ENCODE measurements at places on chromosomes 6 and 20.

DNA sequence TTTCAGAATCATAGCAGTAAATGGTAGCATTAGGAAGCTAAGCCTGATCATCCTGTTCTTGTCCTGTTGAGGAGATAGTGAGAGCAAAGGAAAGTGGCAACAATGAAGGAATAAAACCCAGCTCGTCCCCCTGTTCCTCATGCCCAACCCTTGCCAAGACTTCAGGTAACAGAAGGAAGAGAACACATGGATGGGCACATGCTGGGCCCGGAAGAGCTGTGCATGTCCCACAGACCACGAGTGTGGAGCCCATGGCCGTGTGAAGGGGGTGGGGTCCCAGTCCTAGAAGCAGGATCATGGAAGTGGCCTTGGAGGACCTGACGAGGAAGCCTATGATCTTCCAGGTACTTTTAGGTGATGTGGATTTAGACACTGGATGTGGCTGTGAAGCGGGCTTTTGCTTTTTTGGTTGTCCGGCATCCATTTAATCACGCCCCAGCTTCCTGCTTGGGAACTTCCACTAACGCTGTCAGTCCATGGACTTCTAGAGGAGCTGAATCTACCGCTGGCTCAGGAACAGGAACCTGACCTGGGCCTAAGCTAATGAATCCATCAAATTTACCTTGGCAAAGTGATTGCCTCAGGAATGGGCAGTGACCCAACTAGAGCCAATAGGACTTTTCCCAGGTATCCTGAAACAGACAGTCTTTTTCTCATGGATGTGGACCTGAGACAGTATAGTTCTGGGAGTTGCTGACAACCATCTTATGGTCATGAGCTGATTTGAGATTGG is 79.3 kb upstream of the ARMC2 start:
- DNase-seq: no peak

GRCh38 chr6:20261685-20262084 is 49.4 kb upstream of the MBOAT1 start:
- DNase-seq: no peak

DNA sequence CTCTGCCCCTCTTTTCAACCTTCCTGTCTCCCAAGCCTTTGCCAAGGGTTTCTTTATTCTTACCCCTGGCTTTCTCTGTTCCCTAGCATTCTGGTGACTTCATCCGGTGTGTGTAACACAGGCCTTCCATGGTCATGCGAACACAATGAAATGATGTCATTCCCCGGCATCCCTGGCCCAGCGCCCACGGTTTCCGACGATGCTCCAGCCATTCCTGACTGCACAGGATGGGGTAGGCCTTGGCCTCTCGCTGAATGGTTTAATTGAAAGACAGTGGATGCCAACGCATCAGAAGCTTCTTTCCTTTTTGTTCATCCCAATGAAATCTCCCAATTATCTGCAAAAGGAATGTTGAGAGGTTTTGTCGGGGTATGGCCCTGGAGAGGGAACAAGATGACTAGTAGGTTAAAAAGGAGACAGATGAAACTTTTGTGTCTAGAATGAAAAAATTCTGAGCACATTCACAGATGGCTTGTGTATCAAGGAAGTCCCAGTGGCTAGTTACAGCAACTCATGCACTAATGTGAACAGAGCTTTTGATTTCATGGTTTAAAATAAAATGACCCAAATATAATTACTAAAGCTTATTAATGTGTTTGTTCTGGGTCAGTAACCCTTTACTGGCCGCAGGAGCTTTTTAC is 655.0 kb downstream of the QKI start:
- DNase-seq: no peak

- no peak for DNase-seq
Observed at GRCh38 chr6:107956586-107957307, 1.3 kb downstream of the SEC63 start.

DNA sequence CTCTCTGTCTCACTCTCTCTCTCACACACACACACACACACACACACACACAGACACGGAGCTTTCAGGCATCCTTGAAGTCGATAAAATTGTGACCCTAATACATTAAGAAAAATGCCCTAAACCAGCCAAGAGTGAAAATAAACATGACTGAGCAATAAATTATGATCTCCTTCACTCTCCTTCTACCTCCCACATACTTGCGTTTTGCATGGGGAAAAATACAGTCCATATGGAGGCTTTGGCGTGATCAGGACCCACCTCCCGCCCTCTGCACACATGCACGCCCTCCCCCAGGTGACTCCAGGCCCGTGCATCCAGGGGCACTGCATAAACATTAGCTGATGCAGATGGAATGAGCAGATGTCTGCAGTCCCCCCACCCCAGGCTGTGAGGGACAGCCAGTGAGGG is 114.2 kb upstream of the JARID2 start:
- DNase-seq: no peak

- no peak for DNase-seq
Observed at GRCh38 chr6:15254070-15254975, 8.5 kb downstream of the JARID2 start.

- DNase-seq: no peak
Observed at GRCh38 chr6:105257340-105257739, 77.5 kb upstream of the POPDC3 start.

DNA sequence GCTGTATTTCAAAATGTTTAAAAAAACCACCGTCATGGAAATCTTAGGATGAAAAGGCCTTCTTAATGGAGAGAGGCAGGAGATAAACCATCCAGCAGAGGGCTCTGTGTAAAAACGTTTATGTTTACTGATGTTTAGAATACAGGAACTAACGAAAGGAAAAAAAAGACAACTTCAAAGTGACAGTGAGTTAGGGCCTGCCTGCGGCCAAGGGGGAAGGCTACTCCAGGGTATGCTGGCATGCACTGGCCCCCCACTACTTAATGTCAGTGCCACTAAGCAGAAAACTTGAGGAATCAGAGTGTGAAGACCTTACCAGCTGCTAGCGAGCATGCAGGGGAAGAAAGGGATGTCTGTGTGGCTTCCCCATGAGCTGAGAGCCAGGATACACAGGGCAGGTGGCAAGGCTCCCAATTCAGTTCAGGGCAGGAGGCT is 47.7 kb downstream of the AKAP7 start:
- DNase-seq: no peak

- no peak for DNase-seq
Observed at GRCh38 chr6:43972179-43972912, 154.9 kb downstream of the MRPL14 start.

DNA sequence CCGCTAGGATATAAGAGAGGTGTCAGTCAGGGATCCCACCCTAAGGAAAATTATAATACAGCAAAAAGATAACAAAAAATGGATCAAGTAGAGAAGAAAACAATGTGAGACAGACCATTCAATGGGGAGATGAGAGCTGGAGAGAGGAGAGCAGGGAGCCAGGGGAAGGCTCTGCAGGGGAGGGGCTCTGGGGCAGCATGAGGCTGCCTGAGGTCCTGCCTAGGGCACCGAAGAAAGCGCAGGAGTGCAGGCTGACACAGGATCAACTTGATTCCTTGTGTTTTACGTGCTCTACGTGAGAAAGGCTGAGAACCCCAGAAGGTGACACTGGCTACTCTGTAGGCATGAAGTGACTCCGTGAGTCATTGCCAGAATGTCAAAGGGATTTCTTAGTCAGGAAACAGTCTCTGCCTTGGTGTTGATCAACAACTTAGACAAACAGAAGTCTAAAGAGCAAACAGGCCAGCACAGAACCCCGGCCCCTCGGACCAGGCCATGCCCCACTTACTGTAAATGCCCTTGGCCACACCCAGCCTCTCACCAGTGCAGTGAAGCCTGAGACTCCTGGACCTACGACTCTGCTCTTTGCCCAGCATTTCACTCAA is 290.1 kb upstream of the PRDM1 start:
- no peak for DNase-seq

DNA sequence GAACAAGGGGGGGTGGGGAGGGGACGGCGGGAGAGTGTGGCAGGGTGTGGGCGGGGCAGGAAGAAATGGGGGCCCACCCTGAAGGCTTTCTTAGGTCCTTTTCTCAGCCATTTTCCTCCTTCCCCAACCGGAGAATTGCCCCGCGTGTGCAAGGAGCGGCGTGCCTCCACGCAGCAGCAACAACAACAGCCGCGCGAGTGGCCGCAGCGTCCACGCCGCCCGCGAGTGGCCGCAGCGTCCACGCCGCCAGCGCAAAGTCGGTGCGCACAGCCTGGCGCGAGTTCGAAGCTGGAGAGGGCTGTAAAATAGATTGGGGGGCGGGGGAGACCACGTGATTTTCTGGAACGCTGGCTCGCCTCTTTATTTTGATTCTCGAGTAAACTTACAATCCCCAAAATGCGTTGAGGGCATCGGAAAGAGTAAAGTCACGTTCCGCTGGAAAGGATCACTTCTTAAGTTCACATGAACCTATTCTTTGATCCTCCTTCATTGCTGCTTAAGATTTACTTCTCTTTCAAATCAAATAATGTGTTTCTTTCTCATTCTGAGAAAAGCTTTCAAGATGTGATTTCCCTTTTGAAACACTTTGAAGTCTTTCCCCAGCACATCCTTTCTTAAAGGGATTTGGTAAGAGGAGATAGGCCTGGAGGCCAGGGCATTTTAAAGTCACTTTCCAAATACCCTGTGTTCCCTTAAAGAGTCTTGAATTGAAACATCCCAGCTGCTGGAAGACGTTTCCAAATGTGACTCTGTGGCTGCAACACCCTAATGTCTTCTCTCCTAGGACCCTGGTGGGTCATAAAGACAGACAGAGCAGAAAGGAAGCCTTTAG is 66.7 kb upstream of the ZNF217 start:
- no peak for DNase-seq

- DNase-seq: no peak
Observed at GRCh38 chr6:132188556-132189264, 212.6 kb downstream of the MOXD1 start.

DNA sequence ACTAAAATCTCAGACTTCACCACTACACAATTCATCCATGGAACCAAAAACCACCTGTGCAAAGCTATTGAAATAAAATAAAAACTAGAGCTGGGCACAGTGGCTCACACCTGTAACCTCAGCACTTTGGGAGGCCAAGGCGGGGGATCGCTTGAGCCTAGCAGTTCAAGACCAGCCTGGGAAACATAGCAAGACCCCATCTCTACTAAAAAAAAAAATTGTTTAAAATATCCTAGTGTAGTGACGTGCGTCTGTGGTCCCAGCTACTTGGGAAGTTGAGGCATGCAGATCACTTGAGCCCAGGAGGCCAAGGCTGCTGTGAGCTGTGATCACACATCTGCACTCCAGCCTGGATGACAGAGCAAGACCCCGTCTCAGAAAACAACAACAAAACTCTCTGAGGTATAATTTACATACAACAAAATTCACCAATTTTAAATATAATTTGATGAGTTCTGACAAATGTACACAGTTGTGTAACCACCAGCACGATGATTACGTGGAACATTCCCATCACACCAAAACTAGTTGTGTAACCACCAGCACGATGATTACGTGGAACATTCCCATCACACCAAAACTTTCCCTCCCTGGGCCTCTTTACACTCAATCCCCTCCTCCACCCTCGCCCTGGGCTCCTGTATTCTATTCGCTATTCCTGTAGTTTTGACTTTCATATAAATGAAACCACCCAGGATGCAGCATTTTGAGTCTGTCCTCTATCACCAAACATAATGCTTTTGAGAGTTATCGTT is 107.5 kb downstream of the TAF4 start:
- DNase-seq: no peak
